Urinary bladder (tissue), 4 donors: ENCODE measurements at places on chromosomes 1 and 21. TPM values are rescaled to one million over a fixed set of nuclear protein-coding genes. Genes with fewer than 3 reads are reported as not detected.

Gene SLC30A10
- 1.4 TPM for total RNA-seq

- no peak for DNase-seq
Measured at GRCh38 chr1:155128755-155129473, 1.2 kb downstream of the EFNA1 start.

Gene FCRL5
- 0.11 TPM for total RNA-seq

Gene OR2T11
- total RNA-seq, result not detected

Gene IL22RA1
- not detected for total RNA-seq

DNA sequence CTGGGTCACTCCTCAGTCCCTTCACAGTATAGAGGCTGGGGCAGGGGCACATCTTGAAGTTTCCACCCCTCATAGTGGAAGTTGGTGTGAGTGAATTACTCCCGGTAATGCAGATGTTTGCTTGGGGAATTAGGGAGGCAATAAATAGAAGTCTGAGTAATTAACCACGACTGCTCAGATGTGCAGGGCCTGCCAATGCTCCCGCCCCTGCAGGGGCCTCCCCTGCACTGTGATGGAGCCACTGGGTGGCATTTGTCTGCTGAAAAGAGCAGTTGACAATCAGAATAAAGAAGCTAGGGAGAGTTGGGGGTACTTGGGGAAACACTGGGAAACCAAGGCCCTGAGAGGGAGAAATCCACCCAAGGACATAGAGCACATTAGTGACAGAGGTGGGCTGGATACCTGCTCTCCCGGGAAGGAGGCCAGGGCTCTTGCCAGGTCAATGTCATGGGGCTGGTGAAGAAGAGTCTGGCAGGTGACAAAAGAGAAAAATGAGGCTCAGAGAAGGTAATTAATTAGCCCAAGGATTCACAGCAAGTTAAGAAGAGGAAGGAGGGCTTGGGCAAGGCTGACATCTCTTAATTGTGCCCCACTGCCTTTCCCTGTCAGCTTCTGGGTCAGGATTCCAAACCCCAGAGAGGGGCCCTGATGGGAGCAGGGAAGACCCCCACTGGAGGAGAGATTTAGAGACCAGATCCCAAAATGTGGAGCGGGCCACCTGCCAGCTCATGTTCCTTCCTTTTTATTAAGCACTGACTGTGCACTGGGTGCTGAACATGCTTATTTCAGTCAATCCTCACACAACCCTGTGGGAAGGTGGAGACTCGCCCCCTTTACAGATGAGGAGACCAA, 436.2 kb downstream of the MATN1 start:
- no peak for DNase-seq

GRCh38 chr1:229092377-229093237, 178.3 kb upstream of the RAB4A start:
- DNase-seq, result no peak

DNA sequence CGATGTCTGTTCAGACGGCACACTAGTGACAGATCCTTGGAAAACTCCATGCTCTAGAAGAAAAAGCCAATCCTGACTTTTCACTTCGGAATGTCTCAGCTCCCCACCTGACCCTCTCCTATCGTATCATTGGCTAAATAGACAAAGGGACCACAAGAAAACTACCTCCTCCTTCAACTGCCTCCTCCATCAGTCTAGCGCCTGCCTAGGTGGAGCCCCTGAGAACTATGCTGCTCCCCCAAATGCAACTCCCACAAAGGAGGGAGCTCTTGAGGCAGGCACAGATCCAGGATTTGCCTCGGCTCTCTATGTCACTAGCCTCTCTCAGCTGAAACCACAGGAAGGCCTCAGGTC, 148.4 kb downstream of the TOMM20 start:
- no peak for DNase-seq

DNA sequence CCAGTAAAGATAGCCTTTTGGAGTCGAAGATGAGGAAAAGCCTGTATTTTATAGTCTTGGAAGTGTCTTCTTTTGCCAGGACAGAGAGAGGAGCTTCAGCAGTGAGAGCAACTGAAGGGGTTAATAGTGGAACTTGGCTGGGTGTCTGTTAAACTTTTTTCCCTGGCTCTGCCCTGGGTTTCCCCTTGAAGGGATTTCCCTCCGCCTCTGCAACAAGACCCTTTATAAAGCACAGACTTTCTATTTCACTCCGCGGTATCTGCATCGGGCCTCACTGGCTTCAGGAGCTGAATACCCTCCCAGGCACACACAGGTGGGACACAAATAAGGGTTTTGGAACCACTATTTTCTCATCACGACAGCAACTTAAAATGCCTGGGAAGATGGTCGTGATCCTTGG, at the start of gene VCAM1:
TSS of gene VCAM1 (plus strand) at position 253 of the 400 bp plus-strand sequence. CDS start at position 372, 119 bp downstream.
- no peak for DNase-seq

DNA sequence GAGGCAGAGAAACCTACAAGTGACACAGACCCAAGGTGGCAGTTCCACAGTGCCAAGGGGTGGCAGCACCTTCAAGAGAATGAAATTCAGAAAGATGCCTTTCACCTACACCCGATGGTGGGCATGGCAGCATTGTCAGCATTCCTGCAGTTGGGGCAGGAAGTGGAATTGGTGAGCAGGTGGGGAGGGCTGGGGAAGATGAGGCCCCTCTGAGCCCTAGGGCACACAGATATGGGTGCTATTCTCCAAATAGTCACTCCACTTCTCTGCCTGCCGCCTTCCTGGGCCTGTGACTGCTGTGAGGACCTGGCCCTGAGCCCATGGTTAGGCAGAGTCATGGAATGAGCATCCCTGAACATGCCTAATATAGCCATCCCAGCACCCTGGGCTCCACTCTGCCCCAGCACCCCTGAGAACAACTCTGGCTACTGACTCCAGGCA, 8.3 kb downstream of the SHISA4 start:
- DNase-seq, result no peak

DNA sequence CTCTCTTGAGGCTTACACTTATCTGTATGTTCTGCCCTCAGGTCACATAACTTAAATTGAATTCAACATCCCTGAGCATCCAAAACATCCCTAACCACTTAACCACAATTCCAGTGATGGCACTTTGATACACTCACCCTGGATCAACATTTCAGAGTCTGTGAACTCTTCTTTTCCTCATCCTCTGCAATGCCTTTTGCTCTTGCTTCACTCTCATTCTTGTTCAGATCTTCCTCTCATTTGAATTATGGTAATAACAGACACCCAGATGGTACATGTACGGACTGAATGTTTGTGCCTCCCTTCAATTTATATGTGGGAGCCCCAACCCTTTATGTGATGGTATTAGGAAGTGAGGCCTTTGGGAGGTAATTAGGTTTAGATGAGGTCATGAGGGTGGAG, 33.4 kb downstream of the PTGER3 start:
- DNase-seq, result no peak

DNA sequence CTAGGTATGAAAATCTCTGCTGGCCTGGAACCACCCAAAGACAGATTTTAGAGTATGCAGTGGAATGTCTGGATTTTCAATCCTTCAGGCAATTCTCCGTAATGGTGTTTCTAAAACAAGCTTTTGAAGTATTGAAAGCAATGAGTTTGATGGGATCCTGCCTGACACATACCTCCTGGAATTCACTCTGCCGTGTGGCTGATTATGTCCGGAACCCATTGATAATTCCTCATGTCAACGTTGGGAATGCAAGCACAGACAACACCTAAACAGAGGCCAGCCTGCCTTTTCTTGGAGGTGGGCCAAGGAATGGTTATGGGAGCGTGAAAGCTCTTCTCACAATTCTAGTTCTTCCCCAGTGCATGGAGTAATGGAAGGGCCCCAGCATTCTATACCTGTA, 168.9 kb upstream of the HMCN1 start:
- DNase-seq, result no peak

- DNase-seq, result no peak
Measured at GRCh38 chr1:52186449-52186848, 44.6 kb downstream of the ZFYVE9 start.
